ENCODE measurements at places on chromosomes 16 and 17. TPM values are rescaled to one million over a fixed set of nuclear protein-coding genes. Genes with fewer than 3 reads are reported as not detected.

Gene OTOA
- total RNA-seq = not detected

Gene HOXB8
- not detected for total RNA-seq

Gene SGCA
- not detected for total RNA-seq

Gene GJD3
- not detected for total RNA-seq

Gene HSF5
- total RNA-seq = 3.0 TPM

Gene KRT9
- total RNA-seq = not detected

Gene TOX3
- total RNA-seq = not detected

Gene KRT15
- total RNA-seq = not detected

Gene TUBG2
- total RNA-seq = 13.7 TPM

Gene SHCBP1
- total RNA-seq = 6.9 TPM

Gene KLHL36
- total RNA-seq = 86.0 TPM

Gene NPIPB13
- 30.5 TPM for total RNA-seq

Gene GUCY2D
- total RNA-seq = not detected

Gene DRG2
- 54.5 TPM for total RNA-seq

Gene CIITA
- total RNA-seq = 35.0 TPM

Gene OR1A1
- total RNA-seq = not detected

Gene LYRM9
- total RNA-seq = 7.5 TPM

Gene KRT28
- total RNA-seq = not detected

Gene GINS2
- total RNA-seq = 2.9 TPM

Gene CSH1
- total RNA-seq = 11.7 TPM

Gene DCAKD
- 20.7 TPM for total RNA-seq

Gene HAGH
- total RNA-seq = 36.1 TPM

Gene FBXO39
- 0.54 TPM for total RNA-seq

Gene CRHR1
- not detected for total RNA-seq

Gene PLLP
- not detected for total RNA-seq

Gene PRSS22
- total RNA-seq = not detected

Gene CEMP1
- total RNA-seq = 0.27 TPM

Gene HOXB1
- not detected for total RNA-seq

Gene SKAP1
- total RNA-seq = 196 TPM

Gene TP53TG3C
- not detected for total RNA-seq

Gene TMEM88
- total RNA-seq = 31.5 TPM

Gene RAB11FIP4
- total RNA-seq = 79.7 TPM

Gene ANKRD40CL
- total RNA-seq = not detected

Gene KCNJ2
- total RNA-seq = 0.22 TPM

Gene ACSM5
- not detected for total RNA-seq

Gene HLF
- 2.1 TPM for total RNA-seq

Gene CDRT4
- total RNA-seq = 21.0 TPM

Gene MPO
- total RNA-seq = not detected

Gene TNFRSF12A
- 0.94 TPM for total RNA-seq

Gene AP1G1
- total RNA-seq = 190 TPM

Gene CBFA2T3
- total RNA-seq = 1.3 TPM

Gene TBC1D16
- 0.72 TPM for total RNA-seq

Gene HBQ1
- total RNA-seq = not detected

Gene TMEM238L
- total RNA-seq = not detected

Gene HSF4
- total RNA-seq = 34.4 TPM

Gene ZPBP2
- total RNA-seq = not detected

Gene MAF
- 120 TPM for total RNA-seq

Gene CX3CL1
- total RNA-seq = 0.15 TPM

Gene GAST
- not detected for total RNA-seq

Gene PEX12
- 3.1 TPM for total RNA-seq

Gene SECTM1
- total RNA-seq = 0.52 TPM

Gene FNDC8
- not detected for total RNA-seq

Gene NPTX1
- 0.07 TPM for total RNA-seq

Gene KRT38
- total RNA-seq = not detected

Gene MAP2K6
- 17.3 TPM for total RNA-seq
